ENCODE measurements at places on chromosomes 7 and 10.

DNA sequence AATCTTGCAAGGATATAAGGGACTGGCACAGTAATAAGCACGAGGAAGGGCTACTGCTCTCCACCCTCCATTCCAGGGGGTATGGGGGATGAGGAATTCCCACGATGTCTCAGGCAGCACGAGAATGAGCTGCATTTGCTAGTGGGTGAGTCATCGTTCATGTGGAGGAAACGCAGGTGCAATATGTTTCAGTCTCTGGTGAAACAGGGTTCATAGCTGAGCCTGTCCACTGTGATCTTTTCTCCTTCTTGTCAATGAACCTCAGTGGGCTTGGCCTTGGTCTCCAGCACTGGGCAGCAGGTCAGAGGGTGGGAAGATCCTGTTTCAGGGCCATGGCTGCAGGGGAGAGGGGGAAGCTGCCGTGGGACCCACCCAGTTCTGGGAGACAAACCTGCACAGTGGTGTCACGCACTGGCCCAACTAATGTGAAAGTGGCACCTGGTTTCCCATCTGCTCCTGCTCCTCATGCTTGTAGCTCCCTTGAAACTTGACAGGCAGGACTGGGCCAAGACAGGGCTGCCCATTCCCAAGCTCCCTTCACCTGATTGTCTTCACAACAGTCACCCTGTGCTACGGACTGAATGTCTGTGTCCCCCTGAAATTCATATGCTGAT is 181.9 kb downstream of the USP6NL start:
- no peak for DNase-seq

- no peak for DNase-seq
Observed at GRCh38 chr7:16744518-16745250, 8.9 kb upstream of the TSPAN13 start.

GRCh38 chr7:122143376-122143750 is 686 bp downstream of the AASS start:
- DNase-seq, result no peak

GRCh38 chr10:18615618-18616017 is 35.8 kb downstream of the NSUN6 start:
- no peak for DNase-seq

- DNase-seq, result no peak
Observed at GRCh38 chr10:17771017-17771416, 19.0 kb downstream of the TMEM236 start.

DNA sequence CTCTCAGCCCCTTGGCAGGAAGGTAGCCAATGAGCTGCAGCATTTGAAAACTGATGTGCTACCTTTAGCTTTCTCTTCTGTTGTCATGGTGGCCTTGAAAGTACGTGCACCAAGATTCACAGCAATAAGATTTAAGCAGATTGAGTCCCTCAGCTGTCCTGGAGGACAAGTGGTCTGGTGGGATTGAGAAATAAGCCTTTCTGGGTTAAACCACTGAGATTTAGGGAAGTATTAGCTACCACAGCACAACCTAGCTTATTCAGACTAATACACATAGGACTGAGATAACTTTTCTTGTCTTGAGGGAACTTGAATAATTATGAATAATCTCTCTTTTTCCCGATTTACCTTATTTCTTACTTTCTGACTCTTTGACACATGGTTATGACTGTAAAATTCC is 324.0 kb downstream of the PTEN start:
- peak; percentile 1 for DNase-seq

DNA sequence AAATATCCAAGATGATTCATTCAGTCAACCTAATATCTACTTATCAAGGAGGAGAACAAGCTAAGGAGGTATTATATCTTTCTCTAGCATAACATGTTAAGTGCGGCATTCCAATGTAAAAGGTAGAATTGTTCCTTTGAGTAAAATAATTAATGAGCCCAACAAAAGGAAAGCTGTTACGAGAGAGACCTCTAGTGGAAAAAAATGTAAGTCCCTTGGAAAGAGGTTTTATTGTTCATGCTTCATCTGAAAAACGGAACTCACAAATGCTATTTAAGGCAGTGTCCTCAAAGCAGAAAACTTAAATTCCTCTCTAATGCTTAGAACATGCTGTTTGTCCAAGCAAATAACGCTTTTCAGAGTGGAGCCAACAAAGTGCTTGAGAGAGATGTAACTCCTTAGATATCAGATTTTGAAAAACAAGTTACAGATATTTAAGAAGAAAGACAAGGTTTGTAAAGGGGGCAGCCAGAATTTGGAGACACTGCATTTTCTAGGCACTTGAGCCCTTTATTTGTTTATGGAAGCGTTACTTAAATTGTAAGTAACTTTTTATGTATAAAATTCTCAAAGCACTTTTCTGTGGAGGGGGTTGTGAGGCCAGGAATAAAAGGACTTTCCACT is 119.9 kb downstream of the TFEC start:
- peak; percentile 49 for DNase-seq

DNA sequence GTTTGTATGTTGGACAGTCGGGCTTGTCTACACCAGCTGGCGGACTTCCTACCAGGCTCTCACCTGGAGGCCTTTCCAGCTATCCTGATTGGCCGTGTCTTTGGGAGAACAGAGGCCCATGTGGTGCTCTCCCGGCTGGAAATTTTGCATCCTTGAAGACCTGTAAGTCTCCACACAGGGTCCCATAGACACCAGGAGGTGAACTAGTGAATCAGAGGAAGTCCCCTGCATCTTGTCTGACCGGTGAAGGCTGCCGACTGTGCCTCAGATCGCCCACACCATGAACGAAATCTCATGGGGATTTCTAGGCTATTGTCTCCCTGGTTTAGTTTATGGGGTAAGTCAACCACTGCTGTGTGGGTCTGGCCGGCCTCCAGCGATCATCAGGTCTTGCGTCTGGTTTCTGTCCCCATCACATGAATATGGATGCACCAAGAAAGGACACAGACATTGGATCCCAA is 108.4 kb upstream of the LYZL2 start:
- no peak for DNase-seq

DNA sequence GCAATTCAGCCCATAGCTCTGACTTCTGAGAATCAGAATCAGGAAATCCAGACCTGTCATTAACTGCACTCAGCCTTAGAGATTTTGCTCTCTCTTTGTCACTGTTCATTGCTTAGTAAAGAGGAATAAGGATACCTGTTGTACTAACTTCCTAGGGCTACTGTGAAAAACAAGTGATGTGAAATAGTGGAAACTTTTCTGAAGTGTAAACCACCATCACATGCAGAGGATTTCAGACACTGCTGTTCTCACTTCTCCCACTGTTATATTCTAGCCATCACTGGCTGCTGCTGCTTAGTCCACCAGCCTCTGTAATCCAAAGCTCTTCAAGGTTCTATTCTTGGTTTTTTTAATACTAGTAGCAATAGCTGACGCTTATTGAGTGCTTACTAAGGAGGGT is 129.6 kb upstream of the CCDC6 start:
- DNase-seq, result no peak

DNA sequence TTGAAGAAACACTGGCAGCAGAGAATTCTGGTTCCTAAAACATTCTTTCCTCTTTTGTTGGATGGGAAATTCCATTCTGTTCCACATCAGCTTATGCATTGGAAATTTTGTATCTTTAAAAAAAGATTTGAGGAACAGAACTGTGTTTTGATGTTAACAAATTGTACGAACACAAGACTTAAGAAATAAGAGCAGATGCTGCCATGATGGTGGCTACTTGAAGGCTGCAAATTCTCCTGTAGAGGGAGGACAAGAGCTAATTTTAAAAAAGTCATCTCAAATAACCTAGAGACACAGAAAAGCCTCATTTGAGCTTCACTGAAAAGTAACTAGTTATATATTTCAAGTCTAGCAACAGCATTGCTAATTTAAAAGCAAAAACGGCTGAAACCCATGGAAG is 29.8 kb downstream of the NDUFB2 start:
- peak; percentile 33 for DNase-seq

GRCh38 chr10:97428572-97428981 is 2.6 kb downstream of the PGAM1 start:
- DNase-seq, result no peak

DNA sequence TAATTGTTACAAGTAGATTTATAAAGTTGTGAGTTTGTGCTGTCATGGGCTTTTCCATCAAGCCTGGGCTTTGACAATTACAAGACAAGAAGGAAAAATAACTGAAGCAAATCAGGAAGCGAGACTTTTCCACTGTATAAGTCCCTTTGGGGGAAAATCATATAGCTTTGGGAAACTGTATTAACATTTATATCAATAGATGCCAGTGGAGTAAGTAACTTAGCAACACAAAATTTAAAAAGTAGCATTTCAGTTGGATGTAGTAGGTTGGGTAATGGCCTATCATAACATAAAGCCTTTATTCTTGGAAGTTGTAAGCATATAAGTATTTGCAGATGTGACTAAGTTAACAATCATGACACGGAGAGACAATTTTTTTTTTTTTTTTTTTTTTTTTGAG is 931.1 kb downstream of the CNTNAP2 start:
- no peak for DNase-seq

- no peak for DNase-seq
Observed at GRCh38 chr10:68501691-68502090, 25.6 kb downstream of the SLC25A16 start.

DNA sequence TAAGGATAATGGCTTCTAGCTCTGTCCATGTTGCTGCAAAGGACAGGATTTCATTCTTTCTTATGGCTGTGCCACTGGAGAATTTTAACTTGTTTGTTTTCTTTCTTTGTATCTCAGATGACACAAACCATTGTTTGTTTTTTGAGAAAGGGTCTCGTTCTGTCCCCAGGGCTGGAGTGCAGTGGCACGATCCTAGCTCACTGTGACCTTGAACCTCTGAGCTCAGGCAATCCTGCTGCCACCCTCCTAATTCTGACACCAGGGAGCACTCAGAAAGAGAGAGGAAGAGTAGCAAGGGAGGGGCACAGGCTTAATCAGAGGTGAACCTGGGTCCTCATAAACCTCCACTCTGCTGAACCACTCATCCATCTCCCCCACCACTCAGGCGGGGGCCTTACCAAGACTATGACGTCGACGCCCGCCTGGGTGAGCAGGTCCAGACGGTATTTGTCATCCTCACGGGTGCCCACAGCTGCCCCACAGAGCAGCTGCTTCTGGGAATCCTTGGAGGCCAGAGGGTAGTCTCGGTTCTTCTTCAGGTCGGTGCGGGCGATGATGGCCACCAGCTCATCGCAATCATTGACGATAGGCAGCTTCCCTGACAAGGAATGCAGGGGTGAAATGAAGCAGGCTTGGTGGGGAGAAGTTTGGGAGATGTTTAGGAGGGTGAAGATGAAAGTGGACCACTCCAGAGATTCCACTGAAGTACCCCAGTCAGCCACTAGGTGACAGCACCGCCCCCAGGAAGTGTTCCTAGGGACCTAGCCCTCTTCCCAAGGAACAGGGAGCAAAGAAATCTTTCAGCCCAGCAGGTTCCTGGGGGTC is 11.6 kb downstream of the IMPDH1 start:
- peak; percentile 44 for DNase-seq

- DNase-seq, result no peak
Observed at GRCh38 chr10:63637901-63638327, 116.7 kb downstream of the REEP3 start.

- no peak for DNase-seq
Observed at GRCh38 chr10:56547163-56547562, 186.1 kb upstream of the ZWINT start.

GRCh38 chr7:151079199-151079910 is 1.3 kb downstream of the FASTK start:
- DNase-seq, result no peak

GRCh38 chr10:109968953-109969759 is 38.6 kb upstream of the ADD3 start:
- DNase-seq, result peak; percentile 66

- DNase-seq, result no peak
Observed at GRCh38 chr10:129768437-129769355, 195.4 kb downstream of the EBF3 start.

DNA sequence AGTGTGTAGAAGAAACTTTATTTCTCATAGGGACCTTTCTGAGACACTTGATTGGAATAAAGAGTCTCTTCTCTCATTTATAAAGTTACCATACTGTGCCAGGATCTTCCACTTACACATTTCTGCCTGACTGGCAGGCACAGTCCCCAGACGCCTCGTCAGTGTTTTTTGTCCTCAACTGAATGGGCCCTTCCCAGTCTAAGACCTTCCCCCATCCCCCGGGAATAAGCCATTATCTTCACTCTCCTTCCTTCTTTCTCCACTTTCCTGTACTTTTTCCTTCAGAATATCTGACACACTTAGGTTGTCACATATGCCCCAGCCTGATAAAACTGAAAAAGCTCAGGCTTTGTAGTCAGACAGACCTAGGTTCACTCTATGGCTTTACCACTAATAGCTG is 35.3 kb upstream of the KCNIP2 start:
- no peak for DNase-seq

GRCh38 chr10:75487087-75487754 is 55.8 kb downstream of the LRMDA start:
- no peak for DNase-seq

DNA sequence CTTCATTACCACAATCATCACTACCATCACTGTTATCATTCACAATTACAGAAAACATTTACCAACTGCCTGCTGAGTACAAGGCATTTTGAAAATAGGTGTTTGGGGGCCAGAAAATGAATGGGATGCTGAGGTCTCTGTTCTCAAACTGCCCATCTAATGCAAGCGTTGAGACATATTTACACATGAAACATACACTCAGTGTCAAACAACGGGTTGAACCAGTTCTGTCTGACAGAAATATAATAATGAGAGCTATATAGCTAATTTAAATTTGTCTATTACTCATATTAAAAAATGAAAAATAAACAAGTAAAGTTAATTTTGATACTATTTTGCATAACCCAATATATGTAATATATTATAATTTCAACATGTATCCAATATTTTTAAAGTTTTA is 303.1 kb downstream of the KCNMA1 start:
- no peak for DNase-seq

DNA sequence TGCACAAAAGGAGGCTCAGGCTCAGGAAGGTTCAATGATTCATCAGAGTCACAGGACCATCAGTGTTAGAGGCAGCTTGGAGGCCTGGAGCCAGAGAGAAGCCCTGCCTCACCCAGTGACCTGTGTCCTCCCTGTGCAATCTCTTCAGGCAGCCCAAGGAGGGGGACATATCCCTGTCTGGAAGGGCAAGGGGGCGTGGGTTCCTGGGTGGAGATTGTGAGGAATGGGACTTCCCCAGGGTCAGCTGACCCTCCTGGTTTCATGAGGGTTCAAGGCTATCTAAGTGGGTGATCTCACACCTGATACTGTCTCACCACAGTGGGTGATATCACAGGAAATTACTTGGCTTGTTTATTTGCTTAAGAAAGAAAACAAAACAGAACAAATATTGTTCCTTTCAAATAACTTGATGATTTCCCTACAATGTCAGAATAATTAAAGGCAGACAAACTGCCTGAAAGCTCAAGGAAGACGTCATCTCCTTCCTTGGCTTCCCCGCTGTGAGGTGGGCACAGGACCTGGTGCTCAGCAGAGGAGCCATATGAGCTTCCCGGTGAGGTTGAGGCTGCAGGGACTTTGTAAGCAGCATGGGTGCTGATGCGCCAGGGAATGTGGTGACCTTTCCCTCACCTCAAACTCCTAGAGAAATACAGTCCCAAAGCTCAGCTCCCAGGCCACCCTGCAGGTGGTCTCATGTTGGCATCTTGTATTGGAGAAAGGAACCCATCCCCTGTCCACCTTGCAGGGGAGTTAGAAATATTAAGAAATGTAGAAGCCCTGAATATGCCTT is 763.2 kb downstream of the GRID1 start:
- no peak for DNase-seq

All from hematopoietic multipotent progenitor cell treated with erythropoietin and hydrocortisone succinate and interleukin-3 and kit ligand, for 8 days (in vitro differentiated cells).